AG04450 (cell line): ENCODE measurements at places on chromosomes 16 and 17. TPM values are rescaled to one million over a fixed set of nuclear protein-coding genes. Genes with fewer than 3 reads are reported as not detected.

The CEP112 gene
- 5.7 and 6.3 TPM in 2 replicates for polyA plus RNA-seq

DNA sequence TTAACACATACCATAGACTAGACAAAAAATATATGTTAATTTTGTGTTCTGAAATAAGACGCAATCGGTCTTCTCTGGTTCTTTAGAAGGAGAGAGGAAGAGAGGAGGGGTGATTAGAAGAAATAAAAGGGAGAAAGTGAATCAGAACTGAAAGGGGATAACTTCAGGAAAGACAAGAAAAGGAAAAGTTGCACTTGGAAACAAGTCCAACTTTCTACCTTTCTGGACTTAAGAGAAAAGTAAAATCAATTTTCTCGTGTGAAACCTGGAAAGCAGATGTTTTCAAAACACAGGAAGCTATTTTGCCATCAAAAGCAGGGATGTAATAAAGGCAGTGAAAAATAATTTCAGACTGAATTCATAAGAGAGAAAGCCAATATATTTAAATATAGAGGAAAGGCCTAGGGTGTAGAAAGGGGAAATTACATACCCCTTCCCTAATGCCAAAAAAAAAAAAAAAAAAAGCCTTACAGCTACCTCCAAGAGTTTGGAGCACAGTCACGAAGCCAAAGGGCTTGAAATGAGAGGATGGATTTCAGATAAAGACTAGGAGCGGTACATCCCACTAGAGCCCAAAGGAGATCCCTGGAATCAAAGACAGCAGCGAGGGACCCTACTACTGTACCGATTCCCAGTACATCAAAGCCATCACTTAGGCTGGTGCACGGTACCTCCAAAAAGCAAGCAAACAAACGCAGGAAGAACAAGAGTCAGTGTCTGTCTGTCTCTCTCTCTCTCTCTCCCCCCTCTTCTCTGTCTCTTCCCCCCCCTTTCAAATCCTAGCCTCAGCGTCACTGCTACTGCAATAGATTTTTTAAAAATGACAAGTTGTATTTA lies 12.1 kb upstream of the ZFHX3 start:
- DNase-seq: no peak

- no peak for DNase-seq
Measured at GRCh38 chr16:80754476-80754875, 49.9 kb downstream of the CDYL2 start.

DNA sequence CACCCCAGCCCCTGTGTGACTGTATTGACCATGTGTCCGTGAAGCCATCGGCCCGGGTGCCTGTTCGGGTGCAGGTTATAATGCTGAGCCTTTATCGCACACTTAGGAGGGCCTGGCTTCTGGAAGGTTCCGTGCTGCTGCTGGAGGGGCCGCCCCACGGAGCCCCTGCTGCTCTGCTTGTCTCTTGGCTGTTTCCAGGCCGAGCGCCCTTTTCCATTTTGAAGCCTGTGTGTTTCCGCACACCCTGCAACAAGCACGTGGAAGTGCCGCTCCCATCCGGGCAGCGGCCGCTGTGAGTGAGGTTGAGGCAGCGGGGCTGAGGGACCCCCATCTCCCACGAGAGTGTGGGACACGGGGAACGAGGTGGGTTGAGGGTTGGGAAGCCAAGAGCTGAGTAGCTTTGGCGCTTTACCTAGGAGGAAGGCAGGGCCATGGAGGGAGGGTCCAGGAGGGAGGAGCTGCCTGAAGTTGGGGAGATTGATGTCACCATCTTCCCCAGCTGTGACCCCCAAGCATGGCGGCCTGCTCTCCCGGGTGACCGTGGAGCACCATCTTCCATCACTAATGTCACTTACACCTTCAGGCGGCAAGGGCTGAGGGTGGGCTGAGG lies 200.1 kb upstream of the GSE1 start:
- DNase-seq: no peak

The HOXB8 gene
- polyA plus RNA-seq: 0.87 and 0.97 TPM in 2 replicates

- no peak for DNase-seq
Measured at GRCh38 chr17:33637534-33637933, 344.4 kb upstream of the ASIC2 start.

- DNase-seq: no peak
Measured at GRCh38 chr16:7629571-7629970, 296.9 kb downstream of the RBFOX1 start.

The NUPR1 gene
- polyA plus RNA-seq: 90.8 and 108 TPM in 2 replicates

DNA sequence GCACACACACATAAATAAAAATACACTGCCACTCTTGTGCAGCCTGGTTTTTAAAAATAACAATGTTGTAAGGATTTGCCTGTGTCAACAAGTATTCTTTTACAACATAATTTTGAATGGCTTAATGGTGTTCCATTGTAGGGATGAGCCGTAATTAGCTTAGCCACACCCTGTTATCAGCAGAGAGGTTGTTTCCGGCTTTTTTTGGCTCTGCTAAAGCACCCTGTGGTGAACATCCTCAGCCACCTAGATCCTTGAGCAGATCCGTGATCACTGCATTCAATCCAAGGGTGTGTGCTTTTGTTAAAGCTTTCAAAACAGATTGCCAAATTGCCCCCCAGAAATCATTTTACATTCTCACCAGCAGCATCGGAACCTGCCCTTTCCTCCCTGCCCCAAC lies 7.0 kb downstream of the KATNB1 start:
- DNase-seq: no peak

- peak; percentile 61 for DNase-seq
Measured at GRCh38 chr17:50783193-50783660, 15.9 kb upstream of the ANKRD40CL start.

GRCh38 chr17:32161029-32161428 lies 18.7 kb downstream of the RHOT1 start:
- DNase-seq: no peak
